ENCODE measurements at places on chromosomes 6 and 20. TPM values are rescaled to one million over a fixed set of nuclear protein-coding genes. Genes with fewer than 3 reads are reported as not detected.

Gene RAMACL
- 0.10 TPM for polyA plus RNA-seq

DNA sequence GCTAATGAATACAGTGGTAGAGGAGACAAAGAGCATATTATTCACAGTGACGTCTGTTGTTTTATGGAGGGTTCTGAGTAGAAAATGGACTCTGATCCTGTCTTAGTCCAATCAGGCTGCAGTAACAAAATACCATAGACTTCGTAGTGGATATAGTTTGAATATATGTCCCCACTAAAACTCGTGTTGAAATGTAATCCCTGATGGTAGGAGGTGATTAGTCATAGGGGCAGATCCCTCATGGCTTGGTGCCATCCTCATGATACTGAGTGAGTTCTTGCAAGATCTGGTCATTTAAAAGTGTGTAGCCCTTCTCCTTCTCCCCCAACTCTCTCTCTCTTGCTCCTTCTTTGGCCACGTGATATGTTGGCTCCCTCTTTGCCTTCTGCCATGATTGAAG, 82.5 kb downstream of the CD83 start:
- H3K36me3 ChIP-seq: no peaks in the 10 kb centered on the region
- H3K27me3 ChIP-seq: no peaks in the 10 kb centered on the region
- no peak overlapping the region for H3K4me3 ChIP-seq
- H3K27ac ChIP-seq: no peak overlapping the region
- H3K4me1 ChIP-seq: no peaks in the 10 kb centered on the region

DNA sequence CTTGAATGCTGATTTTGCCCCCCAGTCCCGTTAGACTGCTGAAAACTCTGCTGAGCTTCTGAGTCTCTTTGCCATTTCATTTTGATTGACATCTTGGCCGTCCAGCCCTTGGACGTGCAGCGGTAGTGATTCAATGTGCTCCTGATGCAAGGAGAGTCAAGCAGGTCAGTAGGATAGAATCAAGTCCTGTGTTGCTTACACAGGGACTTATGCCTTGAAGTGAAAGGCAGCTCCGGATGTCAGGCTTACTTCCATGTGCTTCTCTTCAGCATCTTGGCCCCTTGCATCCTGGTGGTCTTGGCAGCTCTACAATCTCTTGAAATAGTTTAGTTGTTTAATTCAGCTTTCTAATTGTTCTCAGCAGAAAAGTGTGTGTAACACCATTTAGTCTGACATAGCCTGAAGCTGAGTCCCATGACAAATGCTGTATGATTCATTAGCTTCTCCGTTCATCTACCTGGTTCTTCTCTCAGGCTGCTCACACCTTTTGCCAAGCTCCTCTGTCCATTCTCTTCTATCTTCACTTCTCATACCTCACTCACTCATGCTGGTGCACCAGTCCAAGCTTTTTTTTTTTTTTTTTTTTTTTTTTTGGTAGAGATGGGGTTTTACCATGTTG, 76.0 kb downstream of the EZR start:
- no peak overlapping the region for H3K4me3 ChIP-seq
- no peak for DNase-seq
- H3K4me1 ChIP-seq: 0 out of 2 replicates have a peak, but pooled peaks cover 4% of the 10 kb centered on the region
- no peak overlapping the region for H3K27ac ChIP-seq
- peaks cover 4% of the 10 kb centered on the region for H3K36me3 ChIP-seq

DNA sequence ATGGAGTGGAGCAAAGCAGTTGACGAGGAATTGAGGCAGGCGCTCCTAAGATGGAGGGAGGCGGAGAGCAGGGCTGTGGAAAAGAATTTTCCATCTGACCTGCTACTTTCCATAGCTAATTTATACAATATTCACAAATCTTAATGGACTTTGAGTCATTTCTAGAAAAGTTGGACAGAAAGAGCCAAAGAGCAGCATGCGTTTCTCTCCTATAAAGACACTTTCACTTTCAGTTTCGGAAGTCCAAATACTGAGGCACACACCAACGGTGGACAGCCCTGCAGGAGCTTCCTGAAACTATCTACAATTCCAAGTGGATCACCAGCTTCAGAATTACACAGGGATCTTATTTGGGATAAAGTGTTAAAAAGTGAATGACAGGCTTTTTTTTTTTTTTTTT, 43.5 kb downstream of the PANK2 start:
- peaks cover 14% of the 10 kb centered on the region for H3K4me1 ChIP-seq
- H3K4me3 ChIP-seq: 0 out of 2 replicates have a peak overlapping the region, but pooled peaks have one; percentile 33
- DNase-seq: no peak
- peaks cover 23% of the 10 kb centered on the region for H3K36me3 ChIP-seq

GRCh38 chr20:24795436-24795835, 153.6 kb upstream of the CST7 start:
- no peak for DNase-seq
- H3K27me3 ChIP-seq: no peaks in the 10 kb centered on the region
- H3K4me1 ChIP-seq: no peaks in the 10 kb centered on the region
- H3K27ac ChIP-seq: no peak overlapping the region
- H3K4me3 ChIP-seq: no peak overlapping the region
- H3K36me3 ChIP-seq: no peaks in the 10 kb centered on the region

- H3K27ac ChIP-seq: no peak overlapping the region
- no peaks in the 10 kb centered on the region for H3K4me1 ChIP-seq
- no peaks in the 10 kb centered on the region for H3K36me3 ChIP-seq
- no peak for DNase-seq
- H3K4me3 ChIP-seq: no peak overlapping the region
Observed at GRCh38 chr6:106685833-106686232, 56.5 kb downstream of the QRSL1 start.
